ENCODE measurements at places on chromosomes 12 and 14.
A peak's percentile ranks its signal among the peaks of the same experiment; 100 is the strongest.

DNA sequence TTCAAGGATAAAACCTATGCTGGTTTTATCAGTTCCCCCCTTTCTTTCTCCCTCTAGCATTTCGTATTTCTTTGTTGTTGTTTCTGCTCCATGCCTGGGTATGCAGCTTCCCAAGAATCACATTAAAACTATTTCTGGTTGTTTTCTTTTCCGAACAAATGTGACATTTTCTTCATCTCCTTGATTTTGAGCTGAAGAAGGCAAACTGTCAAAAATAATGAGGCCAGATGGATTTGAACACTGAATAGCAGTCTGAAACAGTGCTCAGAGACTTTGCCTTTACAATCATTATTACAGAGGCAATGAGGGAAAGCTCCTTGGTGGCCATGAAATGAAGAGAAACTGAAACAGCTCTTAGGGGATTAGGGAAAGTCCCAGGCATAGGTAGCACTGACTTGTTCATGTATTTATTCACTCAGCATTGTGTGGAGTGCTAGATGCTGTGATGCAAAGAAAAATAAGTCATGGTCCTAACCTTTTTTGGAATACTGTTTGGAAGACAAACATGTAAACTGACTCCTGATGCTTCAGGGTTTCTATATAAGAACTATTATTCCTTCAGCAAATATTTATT, 319.5 kb downstream of the FUT8 start:
- no peak for DNase-seq

DNA sequence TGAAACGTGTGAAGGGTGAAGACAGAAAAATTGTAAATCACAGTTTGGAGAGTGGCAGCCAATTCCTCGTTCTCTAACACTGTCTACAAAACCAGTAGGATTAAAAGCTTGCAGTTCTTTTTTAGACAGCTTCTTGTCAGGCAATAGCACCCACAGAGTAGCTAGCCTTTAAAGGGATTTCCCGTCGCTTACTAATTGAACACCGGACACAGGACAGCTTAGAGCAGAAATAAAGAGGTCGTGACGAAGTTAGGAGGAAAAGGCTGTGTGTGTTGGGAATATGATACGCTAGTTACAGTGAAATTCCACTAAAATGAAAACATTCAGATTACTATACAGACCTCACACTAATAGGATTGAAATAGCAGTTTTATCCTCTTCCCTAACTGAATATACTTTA, 149.1 kb upstream of the FLRT2 start:
- no peak for DNase-seq

- DNase-seq, result no peak
Observed at GRCh38 chr12:79883216-79883615, 51.7 kb downstream of the PPP1R12A start.

DNA sequence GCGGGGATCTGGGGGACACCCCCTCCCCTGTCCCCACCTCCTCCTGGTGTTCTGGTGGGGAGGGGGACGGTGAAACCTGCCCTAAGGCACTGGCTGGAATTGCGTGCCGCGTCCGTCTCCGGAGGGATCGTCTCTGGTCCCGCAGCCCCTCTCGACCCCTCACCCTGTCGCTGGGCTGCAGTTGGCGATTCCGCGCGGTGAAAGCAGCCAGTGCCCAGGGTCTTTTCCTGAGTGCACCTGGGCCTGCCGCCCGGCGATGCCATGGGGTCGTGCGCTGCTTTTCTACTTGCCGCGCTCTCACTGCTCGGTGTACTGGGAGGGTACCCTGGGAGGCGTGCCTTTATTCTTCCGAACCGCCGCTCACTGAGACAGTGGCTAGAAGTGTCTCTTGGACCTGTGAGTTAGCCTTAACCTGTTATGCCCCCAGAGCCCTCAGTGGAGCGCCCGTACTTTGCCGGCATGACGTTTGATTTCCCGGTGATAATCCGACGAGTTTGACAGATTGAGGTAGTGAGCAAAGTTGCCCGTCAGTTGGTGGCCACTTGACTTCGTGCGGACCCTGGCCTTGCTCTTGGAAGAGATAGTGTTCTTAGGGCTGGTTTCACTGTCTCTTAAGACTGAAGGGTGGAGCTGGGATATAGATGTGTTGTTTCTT, 788 bp downstream of the SFSWAP start:
- DNase-seq, result no peak

DNA sequence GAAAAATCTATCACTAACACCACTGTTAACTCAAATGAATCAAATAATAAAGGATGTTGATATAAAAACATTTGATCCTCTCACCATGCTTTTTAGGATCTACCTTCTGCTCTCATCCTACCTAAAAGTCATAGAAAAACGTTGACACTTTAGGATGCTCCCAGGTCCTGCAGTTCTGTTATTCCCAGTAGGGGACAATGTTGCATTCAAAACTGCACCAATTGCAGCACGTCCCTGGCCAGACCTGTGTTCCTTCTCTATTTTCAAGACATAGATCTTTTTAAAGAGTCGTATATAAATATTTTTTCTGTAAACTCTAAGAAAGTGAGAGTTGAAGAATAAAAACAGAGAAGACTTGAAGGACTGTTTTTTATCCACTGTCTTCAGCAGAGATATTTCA, 8.8 kb downstream of the AICDA start:
- DNase-seq, result no peak

GRCh38 chr12:15701206-15701605, 88.0 kb downstream of the EPS8 start:
- DNase-seq, result no peak

DNA sequence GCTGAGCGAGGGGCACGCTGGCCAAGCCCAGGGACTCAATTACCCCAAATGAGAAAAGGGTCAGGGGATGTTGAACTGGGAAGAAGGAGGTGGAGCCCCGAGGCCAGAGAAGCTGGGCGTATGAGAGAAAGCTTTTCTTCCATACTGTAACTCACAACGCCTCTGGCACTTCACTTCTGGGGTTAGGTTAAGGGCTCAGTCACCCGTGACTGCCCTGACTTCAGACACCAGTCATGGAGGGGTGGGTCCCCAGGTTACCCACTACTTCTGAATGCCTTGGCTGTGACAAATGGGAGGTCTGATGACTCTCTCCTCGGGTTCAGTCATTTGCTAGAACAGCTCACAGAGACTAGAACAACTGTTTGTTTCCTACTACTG, 5.5 kb upstream of the GPR132 start:
- no peak for DNase-seq

DNA sequence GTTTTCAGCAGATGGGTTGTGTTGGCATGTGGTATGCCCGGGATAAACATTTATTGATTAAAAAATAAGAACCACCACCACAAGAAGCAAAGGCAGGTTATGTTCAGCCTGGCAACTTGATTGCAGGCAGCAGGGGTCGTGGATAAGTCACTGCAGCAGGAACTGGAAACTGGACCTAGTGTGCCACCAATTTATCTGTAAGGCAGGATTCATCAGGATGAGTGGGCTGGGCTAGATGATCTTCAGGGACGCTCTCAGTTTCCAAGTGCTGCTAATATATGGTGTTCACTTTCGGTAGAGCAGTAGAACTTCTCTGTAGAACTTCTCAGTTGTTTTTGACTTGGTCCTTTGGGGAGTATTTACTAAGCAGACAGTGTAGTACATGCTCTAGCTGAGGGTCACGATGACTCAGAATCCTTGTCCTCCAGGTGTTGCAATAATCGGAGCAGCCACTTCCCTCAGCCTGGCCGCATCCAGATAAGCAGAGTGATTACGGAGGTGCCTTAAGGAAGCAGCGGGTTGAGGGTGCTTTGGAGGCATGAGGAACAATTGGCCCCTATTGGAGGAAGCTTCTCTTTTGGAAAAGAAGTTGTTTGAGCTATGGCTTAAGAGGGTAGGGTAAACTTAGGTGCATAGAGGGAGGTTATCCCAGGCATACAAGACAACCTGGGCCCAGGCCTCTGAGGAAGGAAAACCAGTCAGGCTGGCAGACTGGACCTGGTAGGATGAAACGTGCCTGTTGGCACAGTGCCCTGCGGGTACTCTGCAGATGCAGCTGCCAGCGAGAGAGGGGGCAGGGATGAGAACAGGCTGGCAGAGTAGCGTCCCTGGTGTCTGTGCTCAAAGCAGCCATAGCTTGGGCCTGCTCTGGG, 104.0 kb downstream of the GPR135 start:
- DNase-seq, result no peak

DNA sequence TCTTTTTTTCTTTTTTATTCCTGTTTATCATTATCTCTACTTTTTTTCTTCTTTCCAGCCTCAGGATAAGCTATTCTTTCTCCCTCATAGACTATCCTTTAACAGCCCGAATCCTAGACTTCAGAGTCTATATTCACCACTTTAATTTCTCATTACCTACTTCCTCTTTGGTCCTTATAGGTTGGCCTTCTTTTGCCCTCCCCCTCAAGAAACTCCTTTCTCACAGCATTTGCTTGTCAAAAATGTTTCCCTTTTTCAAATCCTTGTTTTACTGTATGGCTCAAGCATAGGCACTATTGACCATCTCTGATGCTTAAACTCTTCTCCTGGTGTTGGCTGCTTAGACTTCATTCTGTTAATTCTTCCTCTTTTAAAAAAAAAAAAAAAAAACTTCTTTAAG, 52.5 kb downstream of the KIAA0586 start:
- DNase-seq, result no peak

GRCh38 chr12:48993787-48994186, 5.4 kb downstream of the DDN start:
- no peak for DNase-seq

- peak; percentile 56 for DNase-seq
Observed at GRCh38 chr14:64636208-64636979, 67.8 kb upstream of the PLEKHG3 start.
